Eye (tissue), 1 donor: ENCODE measurements at places on chromosomes 2 and 18.

DNA sequence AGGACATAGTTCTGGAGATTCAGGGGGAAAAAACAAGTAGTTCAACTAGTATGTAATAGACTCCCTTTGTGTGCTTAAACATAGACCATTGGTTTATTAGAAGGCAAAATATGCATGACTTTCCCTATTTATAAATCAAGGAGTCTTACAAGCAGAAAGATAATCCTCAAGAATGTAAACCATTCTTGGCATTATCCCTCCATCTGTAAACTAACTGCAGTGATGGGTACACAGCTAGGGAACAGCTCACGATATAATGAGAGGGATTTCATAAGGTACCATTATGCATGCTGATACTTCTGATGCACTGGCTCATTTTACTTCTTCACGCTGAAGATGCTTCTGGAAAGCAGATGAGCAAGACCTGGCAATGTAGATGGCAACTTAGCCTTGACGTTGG, 878 bp downstream of the FBXO15 start:
- peak; percentile 20 for DNase-seq

DNA sequence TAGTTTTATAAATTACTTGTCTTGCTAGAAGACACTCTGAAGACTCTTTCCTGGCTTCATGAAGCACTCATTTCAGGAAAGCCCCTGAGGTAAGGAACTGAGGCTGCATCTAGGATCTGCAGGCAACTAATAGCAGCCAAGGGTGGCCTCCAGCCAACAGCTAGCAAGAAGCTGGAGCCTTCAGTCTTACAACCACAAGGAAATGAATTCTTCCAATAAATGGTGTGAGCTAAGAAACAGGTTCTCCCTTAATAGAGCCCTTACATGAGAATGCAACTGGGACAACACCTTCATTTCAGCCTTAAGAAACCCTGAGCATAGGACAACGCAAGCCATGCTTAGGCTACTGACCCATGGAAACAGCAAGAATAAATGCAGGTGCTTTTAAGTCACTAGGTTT, 254.6 kb upstream of the RBBP8 start:
- no peak for DNase-seq

DNA sequence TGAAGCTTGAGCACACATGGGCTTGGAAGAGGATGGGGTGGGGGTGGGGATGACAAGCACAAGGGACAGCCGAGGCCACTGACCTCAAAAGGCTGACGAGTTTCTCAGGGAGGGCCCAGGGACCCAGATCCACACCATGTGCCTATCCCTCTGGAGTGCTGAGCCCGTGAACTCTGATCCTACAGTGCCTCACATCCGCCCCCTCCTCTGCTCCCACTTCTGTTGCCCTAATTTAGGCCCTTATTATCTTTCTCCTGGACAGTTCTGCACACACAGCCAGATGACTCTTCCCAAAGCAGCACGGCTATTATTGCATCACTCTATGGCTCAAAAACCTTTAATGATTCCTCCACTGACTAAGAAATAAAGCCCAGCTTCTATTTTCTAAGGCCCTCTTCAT, 24.8 kb downstream of the CYRIA start:
- peak; percentile 57 for DNase-seq

- DNase-seq = no peak
Measured at GRCh38 chr18:55206927-55207326, 247.7 kb upstream of the CCDC68 start.

DNA sequence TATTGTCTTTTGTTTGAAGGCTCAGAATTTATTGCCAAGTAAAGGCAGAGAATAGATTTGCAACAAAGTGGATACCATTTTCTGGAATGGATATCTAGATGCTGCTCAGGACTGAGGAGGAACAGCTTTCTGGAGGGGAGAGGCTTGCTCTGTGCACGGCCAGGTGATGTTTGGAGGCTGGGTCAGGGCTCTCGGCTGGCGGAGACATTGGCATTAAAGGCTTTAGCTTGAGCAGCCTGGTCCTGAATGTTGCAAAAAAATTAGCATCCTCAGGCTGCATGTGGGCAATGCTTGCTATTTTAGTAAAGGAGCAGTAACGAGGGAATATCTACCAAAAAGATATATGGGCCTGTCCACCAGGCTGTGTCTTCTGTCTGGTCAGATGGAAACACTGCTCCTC, 20.4 kb downstream of the RNF144A start:
- no peak for DNase-seq

- DNase-seq = peak; percentile 83
Measured at GRCh38 chr2:16522031-16522831, 143.4 kb downstream of the CYRIA start.

- peak; percentile 5 for DNase-seq
Measured at GRCh38 chr2:79292239-79292957, 132.8 kb upstream of the REG3A start.

DNA sequence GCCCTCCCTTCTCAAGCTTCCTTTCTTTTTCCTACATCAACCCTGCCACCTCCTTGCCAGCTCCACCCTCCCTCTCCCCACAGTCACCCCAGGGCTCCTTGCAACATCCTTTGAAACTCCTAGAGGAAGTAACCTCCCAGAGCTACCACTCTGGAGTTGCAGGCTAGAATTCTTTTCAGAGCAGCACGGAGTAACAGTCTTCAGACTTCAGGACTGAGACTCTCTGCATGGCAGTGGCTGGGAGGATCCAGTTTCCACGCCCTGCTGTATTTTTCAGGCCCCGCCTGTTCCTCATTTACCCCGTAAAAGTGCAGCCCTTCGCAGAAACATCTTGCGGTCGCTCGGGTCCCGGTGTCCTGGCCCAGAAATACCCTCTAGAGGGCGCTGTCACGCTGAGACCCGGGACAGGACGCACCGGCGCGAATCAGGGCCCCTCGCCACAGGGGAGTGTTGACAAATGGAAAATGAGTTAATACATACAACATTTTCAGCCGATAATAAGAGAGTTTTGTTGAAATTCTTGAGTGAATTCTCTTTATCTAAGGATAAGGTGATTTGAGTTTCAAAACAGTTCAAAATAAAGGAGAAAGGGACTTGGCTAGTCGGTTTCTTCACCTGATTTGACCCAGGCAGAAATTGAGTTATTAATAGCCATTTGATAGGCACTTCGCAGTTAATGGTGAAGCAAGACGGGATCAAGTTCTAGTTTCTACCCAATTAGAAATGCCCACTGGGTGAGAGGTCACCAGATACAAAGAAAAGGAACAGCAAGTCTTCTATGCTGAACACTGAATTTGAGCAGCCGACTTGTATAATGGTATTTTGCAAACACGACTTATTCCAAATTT, 18.5 kb upstream of the NTSR2 start:
- peak; percentile 88 for DNase-seq

DNA sequence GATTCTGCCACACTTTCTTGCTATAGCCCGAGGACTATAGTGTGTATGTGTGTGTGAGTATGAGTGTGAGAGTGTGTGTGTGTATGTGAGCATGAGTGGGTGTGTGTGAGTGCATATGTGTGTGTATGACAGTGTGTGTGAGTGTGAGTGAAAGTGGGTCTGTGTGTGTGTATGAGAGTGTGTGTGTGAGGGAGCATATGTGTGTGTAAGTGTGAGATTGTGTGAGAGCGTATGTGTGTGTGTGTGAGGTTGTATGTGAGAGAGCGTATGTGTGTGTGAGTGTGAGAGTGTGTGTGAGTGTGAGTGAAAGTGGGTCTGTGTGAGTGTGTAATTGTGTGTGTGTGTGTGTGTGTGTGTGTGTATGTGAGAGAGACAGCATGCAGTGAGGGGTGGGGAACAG, 89.0 kb upstream of the ACSL3 start:
- DNase-seq = no peak
